ENCODE measurements at places on chromosomes 1 and 21.

DNA sequence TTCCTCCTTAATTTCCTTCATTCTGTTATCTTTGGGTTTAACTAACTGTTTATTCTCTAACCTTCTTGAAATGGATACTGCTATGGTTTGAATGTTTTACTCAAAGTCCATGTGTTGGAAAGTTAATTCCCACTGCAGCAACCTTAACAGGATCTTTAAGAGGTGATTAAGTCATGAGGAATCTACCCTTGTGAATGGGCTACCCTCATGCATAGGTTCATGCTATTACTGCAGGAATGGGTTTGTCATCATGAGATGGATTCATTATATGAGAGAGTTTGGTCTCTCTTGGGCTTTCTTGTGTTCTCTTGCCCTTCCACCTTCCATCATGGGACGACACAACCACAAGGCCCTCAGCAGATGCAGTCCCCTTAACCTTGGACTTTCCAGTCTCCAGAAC, 516.9 kb downstream of the ADGRL2 start:
- DNase-seq, result no peak

GRCh38 chr1:43938383-43938782, 4.8 kb downstream of the ARTN start:
- no peak for DNase-seq

DNA sequence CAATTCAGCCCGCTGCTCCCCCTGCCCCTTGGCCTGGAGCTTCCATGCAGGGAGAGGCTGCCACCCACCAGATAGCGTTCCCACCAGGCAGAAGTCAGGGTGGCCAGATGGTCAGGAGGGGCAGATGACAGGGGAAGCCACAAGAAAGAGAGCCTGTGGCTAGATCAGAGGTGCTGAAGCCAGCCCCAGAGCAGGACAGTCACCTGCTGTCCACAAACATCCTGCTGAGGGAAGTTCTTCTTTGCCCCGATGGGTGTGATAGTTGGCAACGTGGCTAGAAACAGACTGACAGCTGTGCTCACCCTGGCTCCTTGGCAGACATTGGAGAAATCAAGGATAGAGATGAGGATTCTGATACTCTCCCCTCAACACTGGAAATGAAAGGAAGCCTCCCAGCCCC, 27.2 kb upstream of the SRP9 start:
- no peak for DNase-seq

GRCh38 chr1:161274874-161275273, 16.3 kb downstream of the PCP4L1 start:
- DNase-seq, result no peak

GRCh38 chr1:166827426-166827825, 11.8 kb upstream of the POGK start:
- DNase-seq, result no peak

- DNase-seq, result no peak
Measured at GRCh38 chr1:204343802-204344201, 15.9 kb downstream of the PLEKHA6 start.

DNA sequence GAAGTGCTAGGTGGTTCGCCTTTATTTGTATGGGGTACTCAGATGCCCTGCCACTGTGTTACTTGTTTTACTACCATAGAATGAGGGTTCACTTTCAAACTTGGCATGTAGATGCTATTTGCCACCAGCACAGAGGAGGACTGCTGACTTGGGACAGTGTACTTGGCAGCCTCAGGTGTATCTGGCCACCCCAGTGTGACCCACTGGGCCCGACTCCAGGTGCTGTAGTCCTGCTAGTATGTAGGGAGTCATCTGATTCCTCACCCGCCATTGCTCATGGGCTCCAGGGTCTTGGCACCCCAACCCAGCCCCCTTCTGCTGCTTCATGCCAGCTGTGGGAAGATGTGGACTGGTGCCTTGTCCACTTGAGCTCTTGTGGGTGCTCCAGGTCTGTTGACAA, 40.0 kb downstream of the ZNF678 start:
- no peak for DNase-seq

DNA sequence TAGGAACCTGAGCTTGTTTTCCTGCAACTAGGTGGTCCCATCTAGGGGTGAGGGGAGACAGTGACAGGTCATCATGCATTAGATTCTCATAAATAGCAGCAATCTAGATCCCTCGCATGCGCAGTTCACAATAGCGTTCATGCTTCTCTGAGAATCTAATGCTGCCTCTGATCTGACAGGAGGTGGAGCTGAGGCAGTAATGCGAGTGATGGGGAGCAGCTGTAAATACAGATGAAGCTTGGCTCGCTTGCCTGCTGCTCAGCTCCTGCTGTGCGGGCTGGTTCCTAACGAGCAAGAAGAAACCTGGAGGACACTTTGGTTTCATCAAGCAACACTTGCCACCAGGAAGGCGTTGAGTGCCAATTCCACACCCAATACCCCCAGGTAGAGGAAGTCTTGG, 95.1 kb upstream of the OLIG2 start:
- no peak for DNase-seq

Data from GDM1 (cell line).